SW 1271 (cell line): ENCODE measurements at places on chromosomes 7 and 10.

DNA sequence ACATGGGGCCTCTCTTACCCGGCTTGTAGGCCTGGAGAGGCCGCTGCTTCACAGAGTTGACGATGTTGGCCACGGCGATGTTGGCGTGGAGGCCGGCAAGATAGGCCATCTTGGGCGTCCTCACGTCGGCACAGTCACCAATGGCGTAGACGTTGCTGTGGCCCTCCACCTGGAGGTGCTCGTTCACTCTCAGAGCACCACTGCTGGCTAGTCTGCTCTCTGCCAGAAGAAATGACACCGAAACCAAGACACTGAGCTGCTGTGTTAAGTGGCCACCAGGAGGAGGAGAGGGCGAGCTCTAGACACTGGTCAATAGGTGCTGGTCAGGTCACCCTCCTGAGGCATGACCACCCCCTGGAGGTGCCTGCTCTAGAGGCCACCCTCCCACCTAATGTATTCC is 17.7 kb downstream of the AIFM2 start:
- no peak for DNase-seq

DNA sequence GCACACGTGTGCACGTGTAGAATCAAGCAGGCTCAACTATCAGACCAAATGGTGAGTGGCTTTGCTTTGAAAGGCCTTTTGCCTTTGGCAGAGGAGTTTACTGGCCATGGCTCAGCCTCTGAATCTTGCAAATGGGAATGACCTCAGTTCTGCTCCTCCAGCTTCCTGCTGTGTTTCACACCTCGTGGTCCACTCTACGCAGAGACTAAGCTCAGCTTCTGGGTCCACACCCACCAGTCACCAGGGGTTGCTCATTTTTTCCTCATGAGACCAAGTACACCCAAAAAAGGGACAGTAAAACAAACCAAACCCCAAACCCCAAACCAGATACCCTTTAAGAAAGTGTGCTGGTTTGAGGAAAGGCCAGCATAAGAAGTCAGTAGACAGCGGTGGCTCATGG is 236.4 kb downstream of the DNAJB6 start:
- no peak for DNase-seq

- DNase-seq: no peak
These were observed 18.9 kb upstream of the SUV39H2 start for GRCh38 chr10:14859775-14860174.

GRCh38 chr10:35463105-35463867 is 127.0 kb downstream of the CCNY start:
- DNase-seq: no peak

DNA sequence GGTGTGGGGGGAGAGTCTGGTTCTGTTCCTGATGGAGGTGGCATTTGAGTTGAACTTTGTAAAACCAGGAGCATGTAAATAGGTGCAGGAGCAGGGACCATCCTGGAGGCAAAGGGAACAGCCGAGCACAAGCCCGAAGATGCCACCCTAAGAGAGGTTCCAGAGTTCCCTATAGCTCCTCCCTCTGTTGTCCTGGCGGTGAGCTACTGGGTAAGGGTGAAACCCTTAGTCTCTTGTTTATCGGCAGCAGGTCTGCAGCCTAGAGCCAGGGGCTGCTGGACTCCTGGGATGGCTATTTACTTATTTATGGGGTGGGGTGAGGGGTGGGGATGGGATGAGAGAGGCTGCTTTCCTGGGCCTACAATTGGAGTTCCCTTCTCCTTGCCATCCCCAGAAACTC is 6.5 kb upstream of the LBX1 start:
- DNase-seq: no peak

- no peak for DNase-seq
These were observed 4.9 kb downstream of the ZDHHC16 start for GRCh38 chr10:97450828-97451227.

DNA sequence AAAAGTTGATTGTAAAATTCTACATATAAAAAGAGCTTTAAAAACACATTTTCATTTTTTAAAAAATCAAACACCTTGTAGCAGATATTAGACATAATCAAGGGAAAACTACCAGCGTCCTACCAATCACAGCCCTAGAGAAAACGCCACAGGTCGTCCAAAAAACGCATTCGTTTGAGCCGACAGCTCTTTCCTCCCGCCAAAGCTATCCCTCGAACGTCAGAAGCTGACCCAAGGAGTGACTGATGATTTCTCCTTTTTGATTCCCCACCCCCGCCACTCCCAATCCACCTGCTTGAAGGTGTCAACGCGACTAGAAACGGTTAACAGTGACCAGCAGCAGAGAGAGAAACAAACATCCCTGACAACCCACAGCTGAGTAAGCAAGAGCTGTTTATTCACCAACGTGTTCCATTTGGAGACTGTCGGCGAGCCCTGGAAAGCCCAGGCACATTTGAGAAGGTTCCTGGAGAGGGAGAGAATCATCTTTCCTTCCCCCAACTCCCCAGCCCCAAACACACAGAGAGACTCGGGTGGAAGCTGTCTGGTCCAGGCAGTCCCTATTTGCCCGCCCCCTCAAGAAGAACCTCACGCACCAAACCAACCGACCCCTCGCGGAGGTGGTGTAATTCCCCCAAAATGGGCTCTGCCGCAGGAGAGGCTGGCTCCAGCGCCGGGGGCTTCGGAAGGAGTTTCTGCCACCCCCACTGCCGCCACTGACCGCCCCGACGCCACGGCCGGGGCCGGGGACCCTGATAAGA is 622 bp downstream of the CPEB3 start:
- no peak for DNase-seq

DNA sequence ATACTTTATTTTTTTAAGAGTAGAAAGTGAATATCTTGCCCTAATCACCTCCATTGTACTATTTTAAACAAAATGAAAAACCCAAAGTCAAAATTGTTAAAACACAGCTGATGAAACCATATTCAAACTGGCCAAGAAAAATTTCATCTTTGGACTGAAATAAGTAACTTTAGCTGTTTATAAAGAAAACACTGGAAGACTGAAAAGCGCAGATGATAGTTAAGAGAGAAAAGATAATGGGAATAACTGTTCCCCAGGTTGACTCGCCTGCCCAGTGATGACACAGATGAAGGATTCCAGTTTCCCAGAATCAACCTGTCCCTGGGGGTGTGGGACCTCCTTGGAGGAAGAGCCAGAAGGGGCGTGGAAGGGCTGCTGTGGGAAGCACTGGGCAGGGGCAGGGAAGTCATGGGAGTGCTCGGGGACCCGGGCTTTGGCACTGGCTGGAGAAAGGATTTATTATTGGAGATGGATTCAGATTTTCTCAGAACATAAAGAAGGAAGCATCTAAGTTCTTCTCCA is 43.1 kb downstream of the DENND2A start:
- DNase-seq: no peak

DNA sequence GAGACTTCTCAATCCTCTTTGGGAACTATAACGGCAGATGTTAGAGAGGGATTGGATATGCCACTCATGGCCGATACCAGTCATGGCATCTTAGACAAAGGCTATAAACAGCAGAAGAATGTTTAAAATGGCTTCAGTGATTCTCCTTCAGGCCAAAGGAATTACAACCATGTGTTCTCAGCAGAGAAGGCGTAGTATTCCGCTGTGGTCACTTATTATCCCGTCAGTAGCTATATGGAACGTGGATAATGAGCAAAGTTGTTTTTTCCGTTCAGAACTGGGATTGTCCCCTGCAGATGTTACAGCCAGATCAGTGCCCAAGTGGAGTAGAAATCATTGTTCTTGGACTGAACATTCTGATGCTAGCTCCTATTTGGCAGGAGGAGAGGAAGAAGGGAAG is 43.1 kb downstream of the TEX36 start:
- DNase-seq: no peak

DNA sequence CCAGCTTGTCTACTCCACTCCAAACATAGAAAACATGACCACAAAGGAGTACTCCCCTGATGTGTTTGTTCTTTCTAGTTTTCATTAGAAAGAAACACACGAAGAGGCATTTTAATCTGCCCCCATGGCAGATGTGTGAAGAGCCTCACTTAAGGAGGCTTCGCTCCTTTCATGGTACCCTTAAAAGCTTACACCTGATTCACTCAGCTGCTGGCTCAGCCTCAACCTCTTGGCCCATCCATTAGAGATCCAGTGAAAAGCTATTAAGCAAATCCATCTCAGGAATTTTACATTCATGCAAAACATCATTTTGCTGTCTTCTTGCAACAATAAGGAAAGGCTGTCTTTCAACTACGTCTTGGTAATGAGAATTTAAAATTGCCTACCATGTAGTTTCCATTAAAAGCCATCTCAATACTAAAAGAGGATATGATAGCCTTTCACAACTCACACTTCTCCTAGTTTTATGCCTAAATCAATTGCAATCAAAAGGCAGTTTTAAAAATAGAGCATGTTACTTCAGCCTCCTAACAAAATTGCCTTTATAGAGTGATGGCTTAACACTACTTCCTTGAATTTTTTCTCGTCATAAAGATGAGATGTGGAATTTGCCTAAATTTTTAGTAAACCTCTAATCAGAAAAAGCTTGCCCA is 22.7 kb downstream of the MACC1 start:
- DNase-seq: no peak

DNA sequence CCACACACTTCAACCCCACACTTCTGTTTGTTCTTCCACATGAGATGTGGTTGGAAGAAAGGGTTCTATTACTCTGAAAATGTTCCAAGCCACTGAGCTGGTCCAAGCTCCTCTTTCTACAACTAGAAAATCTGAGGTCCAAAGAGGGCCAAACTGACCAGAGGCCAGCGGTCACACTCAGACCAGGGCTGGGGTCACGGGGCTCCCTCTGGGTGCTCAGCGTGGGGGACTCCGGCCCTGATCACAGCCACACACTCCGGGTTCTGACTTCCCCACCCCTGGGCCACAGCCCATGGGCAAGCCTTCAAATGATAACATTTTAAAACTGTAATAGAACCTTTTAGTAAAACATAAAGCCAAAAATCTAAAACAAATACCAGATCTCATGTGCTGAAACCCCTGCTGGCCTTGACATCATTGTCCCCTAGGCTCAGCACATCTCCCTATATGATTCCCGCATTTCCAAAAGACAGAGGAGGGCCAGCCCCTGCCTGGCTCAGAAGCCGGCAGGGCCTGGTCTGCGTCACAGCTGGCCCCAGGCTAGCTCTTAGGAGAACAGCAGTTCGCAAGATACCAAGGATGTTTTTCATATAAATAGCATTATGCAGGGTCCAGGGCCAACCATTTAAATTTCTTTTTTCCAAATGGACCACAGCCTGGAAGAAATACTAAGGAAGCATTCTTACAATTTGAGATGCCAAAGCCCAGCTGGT is 3.3 kb downstream of the CRYGN start:
- DNase-seq: no peak

DNA sequence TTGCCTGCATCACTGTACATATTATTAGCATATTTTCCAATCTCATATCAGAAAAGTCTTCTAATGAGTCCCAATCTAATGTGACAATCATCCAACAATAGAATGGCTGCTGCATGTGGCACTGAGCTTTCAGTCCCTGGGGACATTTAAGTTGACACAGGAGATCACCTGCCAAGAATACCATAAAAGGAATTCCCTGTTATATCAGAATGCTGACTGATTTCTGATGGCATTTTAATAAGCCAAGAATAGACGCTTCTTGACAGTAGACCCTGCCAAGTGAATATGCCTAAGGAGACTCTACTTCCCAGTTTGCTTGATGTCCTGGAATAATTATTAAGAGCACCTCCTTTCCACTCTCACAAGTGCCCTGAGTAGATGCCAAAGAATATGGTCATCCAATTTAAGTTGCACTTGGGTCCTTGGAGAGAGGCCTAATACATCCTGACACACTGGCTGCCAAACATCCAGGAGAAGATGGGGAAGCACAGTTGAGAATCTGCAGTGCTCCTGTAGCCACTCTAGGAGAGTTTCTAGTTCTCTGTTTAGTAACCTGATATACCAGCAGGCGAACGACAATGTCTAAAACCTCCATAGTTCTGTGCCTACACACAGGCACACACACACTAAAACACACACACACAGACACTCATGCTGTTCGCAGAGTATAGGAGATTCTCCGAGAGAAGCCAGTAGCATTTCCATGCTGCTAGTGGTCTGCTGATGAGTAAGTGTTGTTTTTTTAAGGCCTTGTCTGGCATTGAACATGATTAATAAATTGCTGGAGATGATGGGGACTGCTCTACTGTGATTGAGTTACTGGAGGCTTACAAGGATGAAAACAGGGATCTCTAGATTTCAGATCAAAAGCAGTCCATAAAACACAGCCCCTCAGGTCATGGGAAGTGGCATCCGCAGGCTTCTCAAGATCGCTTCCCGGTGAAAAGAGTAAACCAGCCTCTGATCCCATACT is 369.6 kb downstream of the KCNMA1 start:
- DNase-seq: no peak

GRCh38 chr7:151232917-151233701 is 826 bp downstream of the CHPF2 start:
- peak; percentile 51 for DNase-seq

DNA sequence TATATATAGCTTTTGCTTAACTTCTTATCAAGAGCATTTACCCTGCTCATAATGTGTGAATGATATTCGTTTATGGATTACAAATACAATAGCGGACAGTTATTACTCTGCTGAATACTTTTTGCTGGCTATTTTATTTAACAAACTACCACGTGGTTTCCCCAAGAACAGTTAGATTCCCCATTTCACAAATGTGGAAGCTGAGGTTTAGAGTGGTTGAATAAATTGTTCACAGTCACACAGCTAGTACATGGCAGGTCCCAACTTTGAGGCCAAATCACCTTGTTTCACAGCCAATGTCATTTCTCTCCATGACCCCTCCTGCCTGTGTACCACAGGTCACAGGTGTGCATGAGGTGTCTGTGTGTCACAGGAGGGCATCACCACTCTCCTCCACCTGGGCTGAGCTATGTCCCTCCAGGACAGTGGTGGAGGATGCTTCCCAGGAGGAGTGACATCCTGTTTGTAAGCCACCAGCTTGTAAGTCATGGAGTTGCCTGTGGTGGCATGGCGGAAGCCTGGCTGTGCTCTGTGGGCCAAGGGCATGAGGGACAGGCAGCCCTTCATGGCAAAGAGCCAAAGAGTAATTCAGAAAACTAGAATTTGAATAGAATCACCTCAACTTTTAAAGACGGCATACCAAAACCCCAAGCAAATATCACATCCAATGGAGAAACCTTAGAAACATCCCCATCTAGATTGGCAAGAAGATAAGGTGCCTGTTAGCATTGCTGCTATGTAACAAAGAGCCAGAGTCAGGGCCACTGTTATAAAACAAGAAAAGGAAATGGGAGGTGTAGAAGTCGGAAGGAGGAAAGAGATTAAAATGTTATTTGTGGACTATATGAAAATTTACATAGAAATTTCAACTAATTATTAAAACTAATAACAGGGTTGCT is 51.9 kb downstream of the AOC1 start:
- no peak for DNase-seq

GRCh38 chr7:94289071-94289470 is 105.6 kb upstream of the COL1A2 start:
- peak; percentile 1 for DNase-seq

- no peak for DNase-seq
These were observed 7.5 kb downstream of the MRPL43 start for GRCh38 chr10:100979791-100980272.

DNA sequence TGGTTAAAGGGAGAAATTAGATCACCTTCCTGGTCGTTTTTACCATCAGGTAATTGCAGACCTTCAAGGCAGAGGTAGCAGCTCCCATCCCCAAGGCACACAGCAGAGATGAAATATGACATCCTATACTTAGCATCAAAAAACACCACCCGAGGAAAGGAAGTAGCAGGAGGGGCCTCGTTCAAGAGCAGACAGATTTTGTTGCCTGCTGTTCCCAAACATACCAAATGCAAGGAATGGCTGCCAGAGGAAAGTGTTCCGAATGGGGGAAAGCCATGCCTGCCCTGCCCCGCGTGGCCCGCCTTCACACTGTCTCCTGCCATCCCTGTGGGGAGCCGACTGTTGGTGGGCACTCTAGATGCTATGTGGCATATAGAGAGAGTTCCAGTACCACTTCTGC is 18.0 kb downstream of the FKBP6 start:
- no peak for DNase-seq

- DNase-seq: no peak
These were observed 21.2 kb upstream of the ATE1 start for GRCh38 chr10:121949049-121949448.
